EL (cell line): ENCODE measurements at places on chromosomes 5 and 9.

GRCh38 chr5:87099968-87100367, 167.7 kb upstream of the RASA1 start:
- no peak for DNase-seq

DNA sequence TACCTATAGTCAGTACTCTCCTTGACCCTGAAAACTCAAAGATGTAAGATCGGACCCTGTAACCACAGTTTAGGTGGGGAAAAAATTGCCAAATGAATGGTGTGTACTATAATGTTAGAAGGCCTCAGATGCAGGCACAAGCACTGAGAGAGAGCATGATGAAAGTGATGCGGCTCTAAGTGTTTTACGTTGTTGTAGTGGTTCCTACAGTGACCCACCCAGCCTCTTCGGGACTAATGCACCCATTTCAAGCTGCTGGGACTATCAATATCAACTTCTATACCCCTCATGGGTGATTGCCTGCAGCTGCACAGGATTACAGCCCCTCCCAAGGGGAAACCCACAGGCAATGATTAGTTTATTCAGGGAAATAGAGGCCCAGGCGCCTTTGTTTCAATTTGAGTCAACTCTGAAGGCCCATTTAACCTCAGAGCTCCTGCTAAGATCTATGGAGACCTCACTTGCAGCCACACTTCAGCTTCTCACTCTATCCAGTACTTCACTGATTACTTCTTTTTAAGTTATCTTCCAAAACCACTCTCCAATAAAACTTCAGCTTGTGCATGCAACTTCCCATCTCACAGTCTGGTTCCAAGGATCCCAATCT, 340.7 kb downstream of the NR2F1-AS1 start:
- DNase-seq, result no peak

- no peak for DNase-seq
These were observed 25.9 kb downstream of the ERBIN start for GRCh38 chr5:65952259-65952658.

DNA sequence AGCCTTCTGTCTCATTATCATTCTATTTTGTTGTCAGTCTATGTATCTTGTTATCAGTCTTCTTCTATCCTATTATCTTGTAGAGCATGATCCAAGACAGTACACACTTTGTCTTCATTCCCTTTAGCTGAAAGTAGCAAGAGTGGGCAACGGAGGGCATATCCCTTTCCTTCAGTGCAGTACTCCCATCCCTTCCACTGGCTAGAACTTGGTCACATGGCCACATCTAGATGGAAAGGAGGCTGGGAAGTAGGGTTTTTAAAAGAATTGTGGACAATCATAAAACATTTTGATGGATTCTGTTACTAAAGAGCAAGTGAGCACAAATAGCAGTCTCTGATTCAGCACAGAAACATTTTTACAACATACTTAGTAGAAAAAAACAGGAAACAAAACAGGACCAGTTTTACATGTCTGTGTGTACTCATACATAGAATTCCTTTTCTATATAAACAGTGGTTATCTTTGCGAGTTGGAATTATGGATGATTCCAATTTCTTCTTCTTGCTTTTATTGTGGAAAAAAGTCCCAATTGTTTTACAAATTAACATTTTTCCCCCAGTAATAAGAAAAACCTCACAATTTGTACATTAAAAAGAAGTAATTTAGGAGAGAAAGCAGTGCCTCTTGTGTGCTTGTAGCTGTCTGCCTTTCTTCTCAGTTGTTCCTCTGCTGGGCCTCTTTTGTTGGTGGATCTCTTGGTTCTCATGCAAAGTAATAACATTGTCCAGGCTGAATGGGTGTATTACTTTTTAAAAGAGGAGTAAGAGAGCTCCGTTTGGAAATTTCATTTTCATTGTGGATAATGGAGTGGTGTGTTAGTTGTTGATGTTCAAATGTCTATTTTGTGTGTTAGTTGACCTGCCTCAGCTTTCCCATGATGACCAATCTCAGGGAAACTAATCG, 410.9 kb upstream of the TRPC7 start:
- peak; percentile 76 for DNase-seq

DNA sequence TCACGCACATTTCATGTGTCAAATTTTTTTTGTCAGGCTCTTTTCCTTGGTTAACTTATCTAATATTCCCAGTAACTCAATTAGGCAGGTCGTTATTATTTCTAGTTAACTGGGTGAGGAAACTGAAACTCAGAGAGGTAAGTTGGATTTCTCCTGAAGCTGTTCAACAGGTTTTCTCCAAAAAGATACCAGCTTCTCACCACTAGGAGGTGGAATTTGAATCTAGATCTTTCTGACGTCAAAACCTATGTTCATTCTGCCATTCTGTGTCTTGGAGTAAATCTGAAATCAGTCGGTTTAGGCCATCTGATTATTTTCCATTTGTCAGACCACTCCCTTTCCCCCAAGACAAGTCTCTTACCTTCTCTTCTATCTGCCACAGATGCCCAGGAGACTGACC, 572.9 kb downstream of the ACTL7B start:
- DNase-seq, result no peak

DNA sequence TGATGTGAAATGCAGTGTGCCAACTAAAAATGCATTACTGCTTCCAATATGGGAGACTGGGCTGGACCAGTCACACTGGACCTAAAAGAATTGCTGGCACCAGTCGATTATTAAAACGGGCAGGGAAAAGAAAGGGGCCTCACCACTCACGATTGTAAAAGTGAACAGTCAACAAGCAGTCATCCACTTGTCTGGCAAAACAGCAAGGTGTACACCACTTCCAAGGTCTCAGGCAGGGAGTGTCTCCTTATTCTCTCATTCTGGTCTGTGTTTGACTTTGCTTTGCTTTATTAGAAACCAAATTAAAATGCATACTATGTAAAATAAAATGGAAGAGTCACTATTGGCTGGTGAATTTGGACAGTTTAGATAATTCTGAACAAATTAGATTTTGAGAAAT, 57.8 kb upstream of the TRPM3 start:
- no peak for DNase-seq

- DNase-seq, result peak; percentile 83
These were observed 19.2 kb upstream of the NDST1 start for GRCh38 chr5:150488519-150489359.

GRCh38 chr5:9533562-9534364, 12.1 kb downstream of the SEMA5A start:
- no peak for DNase-seq

- no peak for DNase-seq
These were observed 24.7 kb downstream of the STK10 start for GRCh38 chr5:172163346-172163745.

DNA sequence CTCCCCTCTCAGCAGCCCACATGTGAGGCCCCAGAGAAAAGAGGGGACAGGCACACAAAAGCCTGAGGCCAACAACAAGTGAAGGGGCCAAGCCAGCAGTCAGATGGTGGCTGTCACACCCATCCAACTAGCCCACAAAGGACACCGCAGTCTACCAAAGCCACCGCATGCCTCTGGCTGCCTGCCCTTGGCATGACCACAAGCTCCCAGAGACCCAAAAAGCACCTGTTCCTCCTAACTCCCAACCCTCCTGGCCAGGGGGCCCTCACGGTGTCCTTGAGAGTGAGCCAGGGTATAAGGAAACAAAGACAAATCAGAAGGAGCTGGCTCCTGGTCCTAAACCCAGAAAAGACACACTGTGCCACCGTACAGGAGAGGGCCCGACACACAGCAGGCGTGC, 77.8 kb upstream of the LRRTM2 start:
- DNase-seq, result no peak

DNA sequence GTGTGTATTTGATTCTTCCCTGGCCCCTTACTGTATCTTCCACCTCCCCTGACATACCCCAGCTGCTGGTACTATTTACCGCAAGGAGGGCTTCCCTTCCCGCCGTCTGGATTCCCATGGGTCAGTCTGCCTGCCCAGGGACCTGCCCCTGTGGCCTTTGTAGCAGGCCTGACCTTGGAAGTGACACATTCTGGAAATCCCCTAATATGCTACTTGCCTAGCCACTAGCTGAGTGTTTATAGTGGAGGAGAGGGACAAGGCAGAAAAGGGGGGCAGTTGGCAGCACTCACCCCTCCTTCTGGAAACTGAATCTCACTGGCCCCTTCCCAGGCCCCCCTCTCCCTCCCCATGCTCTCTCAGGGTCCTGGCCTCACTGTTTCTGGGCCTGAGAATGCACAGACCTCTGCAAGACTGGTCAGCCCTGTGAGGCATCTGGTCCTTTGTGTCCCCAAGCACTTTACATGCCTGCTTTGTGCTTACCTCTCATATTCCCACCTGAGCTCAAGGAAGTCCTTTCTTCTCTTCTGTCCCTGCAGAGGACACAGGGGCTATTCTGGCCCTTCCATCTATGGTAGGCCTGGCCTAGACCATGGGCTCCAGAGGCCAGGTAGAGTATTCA, 8.2 kb upstream of the CCL21 start:
- DNase-seq, result peak; percentile 14

DNA sequence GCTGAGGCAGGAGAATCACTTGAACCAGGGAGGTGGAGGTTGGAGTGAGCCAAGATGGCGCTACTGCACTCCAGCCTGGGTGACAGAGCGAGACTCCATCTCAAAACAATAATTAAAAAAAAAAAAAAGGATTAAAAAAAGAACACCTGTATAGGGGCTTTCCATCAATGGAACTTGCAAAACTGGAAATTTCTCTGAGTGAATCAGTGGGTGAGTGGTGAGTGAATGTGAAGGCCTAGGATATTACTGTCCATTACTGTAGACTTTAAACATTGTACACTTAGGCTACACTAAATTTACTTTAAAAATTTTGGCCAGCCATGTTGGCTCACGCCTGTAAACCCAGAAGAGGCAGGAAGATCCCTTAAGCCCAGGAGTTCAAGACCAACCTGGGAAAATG, 5.7 kb upstream of the RARS1 start:
- no peak for DNase-seq

DNA sequence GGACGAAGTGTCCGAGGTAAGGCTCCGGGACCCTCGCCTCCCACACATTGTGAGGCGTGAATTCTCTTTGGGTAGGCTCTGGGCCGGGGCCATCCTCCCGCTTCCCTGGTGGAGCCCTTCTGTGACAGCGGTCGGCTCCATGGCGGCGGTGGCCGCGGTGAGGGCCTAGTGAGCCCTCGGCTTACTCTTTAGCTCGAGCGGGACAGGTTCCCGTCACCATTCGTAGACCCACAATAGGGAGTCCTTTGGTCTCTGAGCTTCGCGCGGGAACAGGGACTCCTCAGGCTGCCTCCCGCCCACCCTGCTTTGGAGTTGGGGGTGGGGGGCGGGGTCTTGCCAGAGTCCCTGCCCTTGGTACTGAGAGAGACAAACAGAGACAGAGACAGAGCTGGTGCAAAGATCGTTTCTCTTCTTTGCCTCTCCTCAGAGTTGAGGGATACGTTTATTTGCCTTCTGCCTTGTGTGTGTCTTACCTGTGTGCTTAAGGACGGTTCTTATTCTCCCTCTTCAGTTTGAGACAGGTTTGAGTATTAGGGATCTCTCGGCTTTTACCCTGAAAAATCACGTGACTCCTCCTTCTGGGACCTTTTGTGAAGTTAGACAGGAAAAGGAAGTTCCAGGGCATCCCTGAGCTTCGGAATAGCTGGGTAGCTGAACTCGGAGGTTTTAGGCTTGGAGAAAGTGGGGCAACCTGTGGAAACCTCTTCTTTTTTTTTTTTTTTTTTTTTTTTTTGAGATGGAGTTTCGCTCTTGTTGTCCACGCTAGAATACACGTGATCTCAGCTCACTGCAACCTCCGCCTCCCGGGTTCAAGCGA, 833 bp downstream of the ANKHD1 start:
- peak; percentile 66 for DNase-seq

DNA sequence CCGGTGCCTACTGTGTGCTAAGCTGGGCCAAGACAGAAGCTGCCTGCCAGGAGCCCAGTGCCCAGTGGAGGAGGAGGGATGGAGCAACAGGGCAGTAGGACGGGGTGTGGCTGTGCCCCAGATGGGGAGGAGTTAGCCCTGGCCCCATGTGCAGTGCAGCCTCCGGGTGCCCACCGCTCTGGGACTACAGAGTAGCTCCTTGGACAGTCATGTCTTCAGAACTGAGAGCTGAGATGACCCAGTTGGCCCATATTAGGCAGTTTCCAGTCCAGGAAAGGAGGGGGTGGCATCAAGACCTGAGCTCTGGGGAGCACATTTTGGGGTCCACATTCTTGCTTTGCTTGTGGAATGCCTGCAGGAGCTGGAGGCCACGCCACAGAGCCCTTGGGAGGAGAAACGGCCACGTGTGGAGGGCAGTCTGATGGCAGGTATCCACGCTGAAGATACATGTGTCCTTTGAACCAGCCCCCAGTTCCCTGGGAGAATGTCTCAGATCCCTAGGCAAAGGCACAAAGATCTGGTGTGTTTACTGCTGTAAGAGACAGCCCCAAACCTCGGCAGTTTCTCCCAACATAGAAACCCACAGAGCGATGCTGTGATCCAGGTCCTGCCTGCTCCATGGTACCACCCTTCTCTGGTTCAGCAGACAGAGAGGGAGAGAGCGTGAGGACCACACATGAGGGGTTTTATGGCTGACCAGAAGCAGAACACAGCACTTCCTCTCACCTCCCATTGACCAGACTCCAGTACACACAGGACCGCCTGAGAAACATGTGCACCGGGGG, 46.8 kb upstream of the FCN1 start:
- DNase-seq, result no peak

GRCh38 chr9:86500667-86501435, 146.6 kb upstream of the TUT7 start:
- peak; percentile 91 for DNase-seq

- peak; percentile 85 for DNase-seq
These were observed 267.3 kb downstream of the MLLT3 start for GRCh38 chr9:20355022-20355421.

- peak; percentile 88 for DNase-seq
These were observed 43.1 kb downstream of the TMEM174 start for GRCh38 chr5:73215891-73216610.

- DNase-seq, result no peak
These were observed 468.4 kb upstream of the CDH6 start for GRCh38 chr5:30725073-30725472.
